ENCODE measurements at places on chromosomes 5 and 9.

DNA sequence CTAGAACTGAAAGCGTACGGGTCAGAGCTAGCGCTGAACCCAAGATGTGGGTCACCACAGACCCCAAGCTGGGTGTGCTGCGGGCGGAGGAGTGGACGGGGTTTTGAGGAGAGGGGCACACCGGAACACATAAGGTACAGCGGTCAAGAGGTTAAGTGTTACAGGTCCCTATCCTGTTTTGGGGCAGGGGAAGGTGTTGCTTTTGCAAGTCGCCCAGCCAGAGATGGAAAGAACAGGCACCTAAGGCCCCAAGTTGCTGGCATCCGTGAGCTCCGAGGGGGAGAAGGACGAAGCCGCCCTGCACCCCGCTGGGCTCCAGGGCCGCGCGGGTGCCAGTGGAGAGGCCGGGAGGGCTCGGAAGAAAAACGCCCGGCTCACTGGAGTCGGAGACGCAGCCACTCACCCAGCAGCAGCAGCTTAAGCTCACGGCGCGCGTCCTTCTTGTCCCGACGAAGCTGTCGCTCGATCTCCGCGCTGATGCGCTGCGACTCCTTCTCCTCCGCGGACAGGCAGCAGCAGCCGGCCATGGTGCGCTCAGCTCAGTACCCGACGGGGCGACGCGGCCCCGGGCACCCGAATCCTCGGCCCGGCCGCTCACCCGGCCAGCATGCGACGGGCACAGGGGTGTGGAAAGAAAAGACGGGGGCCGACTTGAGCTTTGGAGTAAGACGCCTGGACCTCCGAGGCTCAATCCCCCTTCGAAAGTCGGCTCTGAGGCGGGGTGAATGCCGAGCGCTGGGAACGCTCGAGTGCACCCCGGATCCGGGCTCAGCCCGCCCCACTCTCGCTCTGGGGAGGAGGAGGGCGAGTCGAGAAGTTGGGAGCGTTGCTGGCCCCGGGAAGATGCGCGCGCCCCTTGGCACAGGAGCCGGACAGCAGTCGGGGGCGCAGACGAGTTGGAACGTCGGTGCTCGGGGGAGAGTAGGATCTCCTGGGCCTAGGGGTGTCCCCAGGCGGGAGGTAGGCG, 572 bp downstream of the GNA14 start:
- DNase-seq, result no peak

- DNase-seq, result no peak
Measured at GRCh38 chr9:74735761-74736160, 152.0 kb downstream of the TRPM6 start.

GRCh38 chr5:126619781-126620180, 19.0 kb downstream of the PHAX start:
- DNase-seq, result no peak

DNA sequence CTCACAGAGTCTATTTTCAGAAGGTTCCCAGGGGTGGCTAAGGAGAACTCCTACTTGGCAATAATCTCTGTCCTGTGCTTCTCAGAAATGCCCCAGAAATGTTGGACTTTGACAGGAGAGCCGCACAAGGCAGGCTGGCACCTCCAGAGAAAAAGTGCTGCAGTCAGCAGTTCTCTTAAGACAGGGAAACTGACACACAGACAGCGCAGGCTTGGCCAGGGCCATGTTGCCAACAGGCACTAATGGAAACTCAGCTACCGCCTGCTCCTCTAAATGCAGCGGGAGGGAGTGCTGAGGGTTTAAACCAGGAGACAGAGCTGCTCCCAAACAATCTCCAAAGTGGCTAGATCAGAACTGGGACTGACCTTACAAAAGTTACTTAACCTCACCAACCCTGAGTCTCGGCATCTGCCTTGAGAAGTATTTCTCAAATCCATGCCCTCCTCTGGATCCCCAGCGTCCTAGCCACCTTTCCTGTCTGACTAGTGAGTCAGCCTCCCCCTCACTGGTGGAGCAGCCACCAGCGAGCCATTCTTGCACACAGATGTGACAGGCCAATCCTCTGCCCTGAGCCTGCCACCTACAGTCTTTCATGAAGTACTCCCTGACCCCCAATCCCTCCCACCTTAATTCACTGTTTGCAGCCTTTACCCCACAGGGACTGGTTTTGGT, 186.4 kb downstream of the CDK5RAP2 start:
- DNase-seq, result no peak

DNA sequence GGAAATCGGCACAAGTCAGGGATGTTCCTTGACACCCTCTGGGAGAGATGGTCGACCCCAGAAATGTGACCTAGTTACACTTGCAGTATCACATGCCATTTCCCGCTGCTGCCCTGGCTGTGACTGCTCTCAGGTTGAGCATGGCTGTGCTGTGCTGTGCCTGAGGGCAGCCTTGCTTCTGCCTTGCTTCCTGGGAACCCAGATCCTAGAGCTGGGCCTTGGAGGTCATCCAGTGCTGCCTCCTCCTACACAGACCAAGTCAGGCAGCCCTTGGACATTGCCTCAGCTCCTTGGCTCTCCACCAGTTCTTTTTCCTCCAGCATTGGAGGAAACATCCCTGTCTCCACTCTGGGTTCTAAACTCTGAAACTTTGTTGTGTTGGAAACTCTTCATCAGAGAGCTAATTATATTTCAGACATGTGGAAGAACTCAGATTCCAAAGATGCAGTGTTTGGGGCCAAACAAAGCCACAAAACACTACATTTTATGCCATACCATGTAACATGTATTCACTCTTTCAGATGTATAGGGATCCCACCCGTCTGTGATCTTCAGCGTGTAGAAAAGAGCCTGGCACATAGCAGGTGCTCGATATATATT, 6.1 kb downstream of the MAMDC2 start:
- DNase-seq, result no peak

- no peak for DNase-seq
Measured at GRCh38 chr9:1455766-1456165, 405.6 kb downstream of the DMRT2 start.

GRCh38 chr5:173583346-173583745, 33.1 kb downstream of the BOD1 start:
- no peak for DNase-seq

DNA sequence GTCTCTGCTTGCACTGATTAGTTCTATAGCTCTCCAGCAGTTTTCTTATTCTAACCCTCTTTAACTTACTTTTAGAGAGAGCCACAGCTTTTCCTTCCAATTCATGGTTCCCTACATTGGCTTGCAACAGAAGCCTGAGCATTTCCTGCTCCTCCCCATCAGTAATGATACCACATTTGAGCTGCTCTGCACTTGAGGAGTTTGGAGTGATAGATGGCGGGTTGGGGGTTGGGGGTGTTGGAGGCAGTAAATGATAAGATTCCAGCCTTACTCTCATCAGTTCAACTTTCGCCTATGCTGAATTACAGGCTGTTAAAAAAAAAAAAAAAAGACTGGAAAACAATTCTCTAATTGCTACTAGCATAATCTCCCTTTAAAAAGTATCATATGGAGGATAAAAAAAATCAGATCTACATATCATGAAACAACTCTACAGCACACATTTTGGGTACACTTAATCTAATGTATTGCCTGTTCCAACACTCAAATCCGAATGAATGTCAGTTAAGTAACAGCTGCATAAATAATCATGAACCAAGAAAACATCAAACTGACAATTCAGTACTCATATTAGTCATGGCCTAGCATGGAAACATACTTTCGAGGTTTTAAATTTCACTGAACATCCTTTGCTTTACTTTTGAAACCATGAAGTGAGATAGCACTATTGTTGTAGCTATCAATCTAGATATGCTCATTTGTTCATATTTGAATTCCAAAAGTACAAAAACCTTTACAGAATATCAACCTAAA, 224.7 kb downstream of the NFIB start:
- DNase-seq, result no peak

DNA sequence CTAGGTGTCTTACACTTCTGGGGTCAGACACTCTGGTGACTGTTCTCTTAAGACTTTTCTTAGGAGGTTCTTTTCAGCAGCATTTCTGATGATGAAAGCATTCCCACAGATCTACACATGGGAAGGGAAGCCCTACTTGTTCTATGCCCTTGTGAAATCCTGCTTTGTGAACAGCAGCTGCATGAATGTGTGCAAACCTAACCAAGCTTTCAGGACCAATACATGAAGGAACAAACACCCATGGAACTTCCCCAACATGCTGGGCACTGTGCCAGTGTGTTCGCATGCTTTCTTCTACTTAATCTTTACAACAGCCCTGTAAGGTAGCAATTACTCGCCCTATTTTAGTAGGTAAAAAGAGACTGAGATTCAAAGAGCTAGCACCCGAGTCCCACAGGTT, 439.9 kb upstream of the KLF4 start:
- DNase-seq, result no peak

DNA sequence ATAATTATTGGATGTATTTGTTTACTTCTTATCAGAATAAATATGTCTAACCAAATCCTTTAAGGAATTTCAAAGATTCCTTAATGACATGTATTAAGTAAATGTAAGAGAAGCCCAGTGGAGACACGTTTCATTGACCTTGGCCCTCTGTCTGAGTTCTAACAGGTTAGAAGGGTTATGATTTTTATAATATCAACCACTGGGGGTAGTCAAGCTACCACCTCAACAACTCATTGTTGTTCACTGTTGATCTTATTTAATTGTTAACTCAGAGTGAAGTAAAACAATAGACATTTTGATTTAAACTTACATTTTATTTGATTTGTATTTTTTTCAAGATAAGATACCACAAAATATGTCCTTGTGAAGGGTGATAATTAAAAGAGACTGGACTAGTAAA, 499.2 kb upstream of the COX7C start:
- no peak for DNase-seq

DNA sequence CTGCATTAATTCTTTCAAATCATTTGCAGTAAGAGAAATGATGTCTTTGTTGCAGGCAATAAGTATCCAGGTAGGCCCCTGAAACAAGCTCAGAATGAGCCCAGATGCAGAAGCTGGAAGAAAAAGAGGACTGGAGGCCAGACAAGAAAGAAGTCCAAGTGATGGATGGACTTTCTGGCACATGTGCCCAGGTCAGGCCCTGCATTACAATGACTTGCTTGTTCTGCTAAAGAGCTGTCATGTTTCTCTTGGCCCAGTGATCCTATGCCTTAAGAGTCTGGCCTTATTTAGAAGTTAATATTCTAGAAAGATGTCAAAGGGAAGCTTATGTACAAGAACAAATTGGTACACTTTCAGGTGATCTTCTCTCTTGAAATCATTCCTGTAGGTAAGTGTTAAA, 64.8 kb downstream of the DPYSL3 start:
- no peak for DNase-seq

DNA sequence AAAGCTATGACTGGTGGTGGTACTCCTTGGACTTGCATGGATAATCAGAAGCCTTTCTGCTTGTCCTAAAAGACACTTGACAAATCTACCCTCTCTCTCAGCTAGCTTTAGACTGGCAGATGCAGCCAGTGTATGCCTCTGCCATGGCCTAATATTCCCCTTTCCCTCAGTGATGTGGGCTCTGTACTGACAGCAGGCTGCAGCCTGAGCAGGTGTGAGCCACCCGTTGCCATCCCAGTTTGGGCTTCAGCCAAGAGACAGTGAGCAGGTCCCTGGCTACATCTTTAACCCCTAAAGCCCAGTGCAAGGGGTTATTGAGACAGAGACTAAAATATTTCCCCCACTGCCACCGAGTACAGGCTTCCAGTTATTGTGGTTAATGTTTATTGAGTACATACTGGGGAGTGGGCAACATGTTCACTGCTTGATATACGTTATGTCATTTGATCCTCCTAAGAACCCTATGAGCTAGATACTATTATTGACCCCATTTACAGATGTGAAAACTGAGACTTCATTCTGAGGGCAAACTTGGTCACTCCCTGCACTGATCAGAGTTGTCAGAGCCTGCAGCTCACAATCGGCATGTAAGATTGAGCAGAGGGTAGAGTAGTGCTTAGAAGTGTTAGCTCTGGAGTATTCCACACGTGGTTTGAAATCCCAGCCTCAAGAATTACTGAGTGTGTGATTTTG, 254.2 kb downstream of the ARHGAP26 start:
- no peak for DNase-seq

DNA sequence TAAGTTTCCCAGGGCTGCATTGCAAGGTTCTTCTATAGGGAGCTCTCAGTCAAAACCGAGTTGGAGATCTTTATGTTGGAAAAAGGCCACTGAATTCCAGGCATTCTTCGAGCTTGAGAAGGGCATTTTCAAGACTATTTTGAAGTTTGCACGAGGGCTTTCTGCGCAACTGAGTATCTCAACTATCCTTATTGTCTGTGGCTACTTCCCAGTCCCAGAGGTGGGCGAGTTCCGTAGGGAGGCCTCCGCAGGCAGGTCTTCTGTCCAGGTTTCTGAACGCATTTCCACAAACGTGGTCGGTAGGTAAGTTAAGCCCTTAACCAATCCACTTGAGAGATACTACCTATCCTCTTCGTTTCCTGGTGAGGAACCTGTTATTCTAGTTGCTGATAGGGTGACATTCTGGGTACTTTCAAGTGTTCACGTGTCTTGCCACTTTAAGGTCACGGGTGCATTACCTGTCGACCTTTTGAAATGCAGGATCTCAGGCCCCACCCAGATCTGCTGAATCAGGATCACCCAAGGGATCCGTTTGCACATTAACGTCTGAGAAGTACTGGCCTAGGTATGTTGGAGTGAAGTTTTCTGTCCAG, 51.4 kb upstream of the TJP2 start:
- DNase-seq, result no peak

- DNase-seq, result no peak
Measured at GRCh38 chr5:19900269-19900668, 87.7 kb downstream of the CDH18 start.

GRCh38 chr9:93329629-93330280, 121.7 kb upstream of the FAM120A start:
- DNase-seq, result no peak

GRCh38 chr5:18243846-18244245, 609.6 kb downstream of the TAF11L14 start:
- DNase-seq, result no peak

- DNase-seq, result no peak
Measured at GRCh38 chr9:111294691-111295451, 35.2 kb downstream of the OR2K2 start.

GRCh38 chr9:2559192-2560152, 62.1 kb upstream of the VLDLR start:
- no peak for DNase-seq

DNA sequence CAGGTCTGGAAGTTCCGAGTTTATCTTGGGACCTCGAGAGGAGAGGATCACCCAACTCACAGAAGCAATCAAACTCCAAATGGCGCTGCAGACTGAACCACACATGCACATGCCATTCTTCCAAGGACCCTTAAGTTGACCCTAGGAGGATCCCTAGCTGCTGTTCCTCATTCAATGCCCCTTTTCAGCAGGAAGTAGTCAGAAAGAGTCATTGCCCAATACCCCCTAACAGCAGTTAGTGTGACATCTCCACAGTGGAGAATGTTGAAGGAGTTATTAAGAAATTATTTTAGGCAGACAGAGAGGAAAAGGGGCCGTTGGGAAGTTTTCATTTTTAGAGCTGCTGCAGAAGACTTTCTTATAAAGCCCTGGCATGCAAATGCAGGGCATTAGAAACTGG, 229.9 kb upstream of the DAB2 start:
- no peak for DNase-seq

DNA sequence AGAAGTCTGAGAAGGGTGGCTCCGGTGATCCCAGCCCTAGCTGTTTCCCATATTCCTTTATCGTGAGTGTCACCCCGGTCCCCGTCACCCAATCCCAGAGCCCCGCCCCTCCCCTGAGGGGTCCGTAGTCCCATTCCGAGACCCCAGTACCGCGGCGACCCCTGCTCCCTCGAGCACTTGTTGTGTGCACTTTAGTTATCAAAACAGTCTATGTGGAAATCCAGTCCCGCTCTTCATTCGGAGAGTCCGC, 223 bp downstream of the LRSAM1 start:
- DNase-seq, result no peak

- no peak for DNase-seq
Measured at GRCh38 chr5:172871982-172872381, 37.9 kb downstream of the ERGIC1 start.

- DNase-seq, result no peak
Measured at GRCh38 chr5:1392801-1393565, 48.1 kb upstream of the CLPTM1L start.
